Cerebellar nuclear complex (tissue), 1 donor: ENCODE measurements at places on chromosomes 7 and 10.

GRCh38 chr10:3159152-3159551 is 13.4 kb downstream of the PITRM1 start:
- DNase-seq = no peak

- no peak for DNase-seq
These were observed 70.6 kb downstream of the FOXL3 start for GRCh38 chr7:360454-361100.

DNA sequence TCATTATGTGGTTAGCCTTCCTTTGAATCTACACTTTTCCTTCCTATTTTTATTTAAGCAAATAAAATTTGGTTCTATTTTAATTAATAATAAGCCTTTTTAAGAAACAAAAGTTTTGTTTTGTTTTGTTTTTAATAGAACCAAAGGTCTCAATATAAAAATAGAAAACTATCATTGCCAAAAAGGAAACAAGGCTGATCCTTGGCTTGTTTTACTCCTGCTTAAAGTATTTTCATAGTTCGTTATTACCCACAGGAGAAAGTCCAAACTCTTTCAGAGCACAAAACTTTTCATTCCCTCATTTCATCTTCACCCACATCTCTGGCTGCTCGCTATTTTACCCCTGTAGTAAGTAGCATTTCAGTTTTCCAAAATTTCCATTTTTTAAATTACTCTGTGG is 374.8 kb downstream of the SEMA3D start:
- no peak for DNase-seq

GRCh38 chr10:35387768-35388167 is 51.5 kb downstream of the CCNY start:
- DNase-seq = no peak

DNA sequence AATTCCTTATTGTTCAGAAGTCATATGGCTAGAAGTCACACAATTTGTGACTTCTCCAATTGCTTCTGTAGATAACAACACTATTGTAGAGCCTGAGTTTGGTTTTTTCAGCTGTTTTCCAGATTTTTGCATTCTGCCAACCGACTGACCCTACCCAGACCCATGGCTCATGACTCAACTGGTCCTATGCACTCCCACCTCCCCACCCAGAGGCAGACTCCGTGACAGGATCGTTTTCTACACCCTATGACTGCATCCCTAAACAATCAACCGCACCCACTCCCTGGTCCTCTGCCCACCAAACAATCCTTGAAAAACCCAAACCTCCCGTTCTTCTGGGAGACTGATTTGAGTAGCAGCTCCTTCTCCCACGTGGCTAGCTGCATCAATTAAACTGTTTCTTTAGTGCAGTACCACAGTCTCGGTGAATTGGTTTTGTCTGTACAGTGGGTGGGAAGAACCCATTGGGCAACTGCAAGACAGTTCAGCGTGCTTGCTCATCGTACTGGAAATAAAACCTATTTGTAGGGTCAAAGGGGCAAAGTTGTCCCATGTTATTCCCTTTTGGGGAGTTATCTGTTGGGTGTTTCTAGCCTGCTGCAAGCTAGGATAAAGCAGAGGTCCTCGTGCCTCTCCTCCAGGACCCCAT is 150.3 kb upstream of the FAM20C start:
- DNase-seq = no peak

GRCh38 chr7:137354396-137354795 is 10.9 kb upstream of the PTN start:
- no peak for DNase-seq

DNA sequence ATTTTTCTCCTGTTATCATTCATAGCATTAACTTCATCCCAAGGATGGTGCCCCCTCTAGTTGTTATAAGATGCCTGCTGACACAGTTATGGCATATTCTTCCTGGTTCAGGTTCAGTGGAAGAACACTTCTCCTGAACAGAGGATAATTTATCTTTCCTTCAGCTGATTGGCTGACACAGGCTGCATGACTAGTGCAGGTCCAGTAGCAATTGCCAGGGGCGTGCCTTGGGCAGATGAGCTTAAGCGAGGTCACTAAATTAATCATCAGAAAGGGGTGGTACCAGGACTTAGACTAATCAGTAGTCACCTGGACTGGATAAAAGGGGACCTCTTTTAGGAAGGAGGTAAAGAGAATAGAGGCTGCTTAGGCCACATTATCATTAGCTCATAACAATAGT is 42.3 kb downstream of the BZW2 start:
- no peak for DNase-seq

DNA sequence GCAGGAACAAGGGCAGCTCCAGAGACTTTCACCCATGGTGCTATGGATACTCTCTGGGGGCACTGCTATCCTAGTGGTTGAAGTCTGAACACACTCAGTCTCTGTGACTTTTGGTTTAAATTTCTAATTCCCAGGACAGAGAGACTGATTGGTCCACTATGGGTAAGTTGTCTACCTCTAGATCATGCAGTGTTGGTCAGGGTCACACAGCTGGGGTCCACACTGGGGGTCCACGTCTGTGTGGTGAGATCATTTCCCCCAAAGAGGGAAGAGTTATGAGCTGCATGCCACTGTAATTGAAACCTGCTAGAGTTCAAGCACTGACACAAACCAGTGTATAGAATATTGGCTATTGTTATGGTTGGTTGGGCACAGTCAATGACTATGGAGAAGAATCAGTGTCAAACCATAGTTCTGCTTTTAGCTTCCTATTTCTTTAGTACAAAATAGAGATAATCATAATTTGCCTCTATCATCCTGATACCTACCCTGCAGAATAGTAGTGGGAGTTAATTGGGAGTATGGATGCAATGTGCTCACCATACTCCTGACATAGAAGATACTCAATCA is 101.6 kb downstream of the PRTFDC1 start:
- no peak for DNase-seq

GRCh38 chr7:93551063-93551895 is 23.2 kb downstream of the CALCR start:
- no peak for DNase-seq

- no peak for DNase-seq
These were observed 245.2 kb upstream of the NFE2L3 start for GRCh38 chr7:25906760-25907159.

- DNase-seq = no peak
These were observed 16.0 kb downstream of the PTPN12 start for GRCh38 chr7:77553123-77553522.

GRCh38 chr7:69796416-69796815 is 198.1 kb downstream of the AUTS2 start:
- no peak for DNase-seq

GRCh38 chr10:110503528-110504110 is 5.9 kb downstream of the DUSP5 start:
- no peak for DNase-seq

DNA sequence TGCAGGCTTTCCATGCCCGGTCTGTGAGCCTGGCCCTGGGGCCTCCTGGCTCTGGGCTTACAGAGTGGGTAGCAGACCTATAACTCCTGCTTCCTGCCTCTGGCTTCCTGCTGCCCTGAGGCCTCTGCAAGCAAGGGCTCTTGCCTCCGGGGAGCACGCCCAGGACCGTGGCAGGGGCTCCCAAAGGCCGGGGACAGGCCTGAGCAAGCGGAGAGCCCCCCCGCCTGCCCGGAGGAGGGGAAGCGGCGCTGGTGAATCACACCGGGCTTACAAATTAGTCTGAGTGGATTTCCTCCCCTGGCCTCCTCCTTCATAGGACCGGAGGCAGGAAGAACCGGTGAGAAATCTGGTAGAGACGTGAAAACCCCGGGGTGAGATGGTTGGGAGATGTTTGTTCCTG is 1.5 kb upstream of the MYL10 start:
- no peak for DNase-seq

- DNase-seq = no peak
These were observed 35.3 kb upstream of the PFKFB3 start for GRCh38 chr10:6167456-6167855.

- DNase-seq = no peak
These were observed 162.8 kb downstream of the USP6NL start for GRCh38 chr10:11448545-11449244.

DNA sequence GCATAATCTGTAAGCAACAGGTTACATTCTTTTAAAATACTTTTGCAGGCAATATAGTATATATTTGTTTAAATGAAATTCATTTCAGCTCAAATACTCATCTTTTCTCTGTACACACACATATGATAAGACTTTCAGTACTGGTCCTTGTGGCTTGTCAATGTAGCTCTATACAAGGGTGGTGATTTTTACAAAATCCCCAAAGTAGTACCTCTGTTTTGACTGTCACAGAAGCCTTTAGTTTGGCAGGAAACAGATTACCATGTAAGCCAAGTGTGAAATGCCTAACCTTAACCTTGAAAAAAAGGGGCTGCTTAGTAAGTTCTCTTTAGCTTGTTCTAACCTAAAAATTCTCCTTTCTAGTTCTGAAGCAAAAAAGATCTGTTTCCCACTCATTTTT is 87.9 kb downstream of the KCND2 start:
- DNase-seq = no peak

GRCh38 chr7:42869131-42870020 is 42.5 kb downstream of the C7orf25 start:
- DNase-seq = no peak

- no peak for DNase-seq
These were observed 35.9 kb downstream of the FAM53B start for GRCh38 chr10:124708246-124708779.
